ENCODE measurements at places on chromosomes 7 and 10.
A peak's percentile ranks its signal among the peaks of the same experiment; 100 is the strongest.

GRCh38 chr7:114930107-114930661, 8.3 kb downstream of the MDFIC start:
- DNase-seq: no peak

GRCh38 chr7:32104766-32105165, 34.6 kb upstream of the PDE1C start:
- no peak for DNase-seq

GRCh38 chr7:151727579-151728285, 149.2 kb downstream of the PRKAG2 start:
- DNase-seq: peak; percentile 24

DNA sequence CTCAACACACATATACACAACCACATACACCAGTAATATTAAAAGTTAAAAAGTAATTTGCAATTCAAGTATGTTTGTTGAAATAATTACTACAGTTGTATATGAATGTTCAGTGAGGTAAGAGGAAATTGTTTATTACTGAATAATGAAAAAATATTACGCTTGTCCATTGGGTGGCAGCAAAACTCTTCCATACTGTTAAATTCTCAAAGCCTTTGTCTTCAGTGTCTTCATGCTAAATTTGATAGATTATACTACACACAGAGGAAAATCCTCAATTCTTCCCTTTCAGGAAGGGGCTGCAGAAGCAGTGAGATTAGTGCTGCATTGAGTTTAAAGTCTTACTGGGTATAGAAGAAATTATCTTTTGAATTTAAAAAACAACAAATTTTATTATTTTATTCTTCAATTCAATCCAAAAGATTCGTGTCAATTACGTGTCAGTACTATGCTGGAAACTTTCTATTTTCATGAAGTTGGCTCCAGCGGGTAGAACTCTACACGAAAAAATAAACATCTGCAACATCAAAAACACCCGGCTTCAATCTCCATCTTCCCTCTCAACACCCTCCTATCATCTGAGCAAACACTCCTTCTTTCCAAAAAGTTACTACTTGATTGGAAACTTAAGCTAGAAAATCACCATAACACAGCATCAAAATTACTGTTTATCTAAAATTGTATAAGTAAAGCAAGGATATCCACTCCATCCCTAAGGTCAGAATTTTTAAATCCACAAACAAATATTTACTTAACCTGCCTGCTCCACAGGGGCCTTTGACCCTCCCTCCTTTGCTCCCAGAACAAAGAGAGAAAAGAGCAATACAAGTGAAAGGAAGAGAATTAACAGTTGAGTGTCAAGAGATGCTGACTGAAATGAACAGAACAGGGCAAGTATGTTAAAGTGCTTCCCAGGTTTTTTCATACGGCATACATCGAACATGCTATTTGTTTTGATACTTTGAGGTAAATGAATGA, 37.0 kb upstream of the TES start:
- DNase-seq: no peak

DNA sequence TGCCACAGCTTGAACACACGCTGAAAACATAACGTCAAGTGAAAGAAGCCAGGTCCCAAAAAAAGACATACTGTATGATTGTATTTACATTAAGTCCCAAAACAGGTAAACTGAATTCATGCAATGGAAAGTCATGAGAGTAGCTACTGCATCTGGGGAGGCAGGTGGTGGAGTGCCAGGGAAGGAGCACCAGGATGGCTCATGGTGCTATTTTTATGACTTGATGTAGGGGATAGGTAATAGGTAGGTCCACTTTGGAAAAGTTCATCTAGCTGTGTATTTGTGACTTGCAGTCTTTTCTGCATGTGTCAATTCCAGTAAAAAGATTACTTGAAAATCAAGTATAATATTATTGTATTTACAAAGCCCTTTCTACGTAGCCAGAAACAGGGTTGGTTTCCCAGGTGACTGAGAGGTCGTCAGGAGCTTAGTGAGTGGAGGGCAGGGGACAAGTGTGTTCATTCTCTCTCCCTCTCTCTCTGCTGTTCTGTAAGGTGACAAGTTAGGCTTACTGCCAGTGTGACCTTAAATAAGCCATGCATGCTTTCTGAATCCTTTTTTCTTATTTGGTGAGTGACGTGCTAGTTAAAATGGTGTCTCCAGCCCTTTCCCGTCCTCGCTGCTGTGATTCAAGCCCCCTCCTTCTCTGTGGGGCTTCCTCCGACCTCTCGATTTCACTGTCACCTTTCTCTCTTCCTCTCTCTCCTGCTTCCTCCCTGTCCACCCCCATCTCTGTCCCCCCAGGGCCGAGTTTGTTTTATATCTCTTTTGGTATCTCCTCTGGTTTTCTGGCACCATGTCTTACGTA, 9.4 kb upstream of the PRKCQ start:
- no peak for DNase-seq

DNA sequence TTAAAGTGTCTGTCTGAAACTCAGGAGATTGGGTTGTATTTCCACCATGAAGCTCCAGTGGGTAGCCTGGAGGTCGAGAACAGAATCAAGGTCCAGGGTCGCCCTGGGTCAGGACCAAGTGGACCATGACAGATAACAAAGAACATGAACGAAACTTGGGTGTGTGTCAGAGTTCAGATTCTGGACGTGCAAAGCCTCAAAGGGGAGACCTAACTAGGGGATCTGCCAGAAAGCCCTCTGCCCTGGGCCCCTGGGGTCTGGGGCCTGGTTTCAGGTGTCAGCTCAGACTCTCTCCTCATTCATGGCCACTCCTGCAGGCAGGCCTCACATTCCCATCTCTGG, 1.6 kb downstream of the RASSF4 start:
- no peak for DNase-seq

- DNase-seq: no peak
Observed at GRCh38 chr7:118755067-118755625, 530.6 kb downstream of the ANKRD7 start.

- DNase-seq: no peak
Observed at GRCh38 chr10:96285331-96285752, 14.0 kb upstream of the BLNK start.

DNA sequence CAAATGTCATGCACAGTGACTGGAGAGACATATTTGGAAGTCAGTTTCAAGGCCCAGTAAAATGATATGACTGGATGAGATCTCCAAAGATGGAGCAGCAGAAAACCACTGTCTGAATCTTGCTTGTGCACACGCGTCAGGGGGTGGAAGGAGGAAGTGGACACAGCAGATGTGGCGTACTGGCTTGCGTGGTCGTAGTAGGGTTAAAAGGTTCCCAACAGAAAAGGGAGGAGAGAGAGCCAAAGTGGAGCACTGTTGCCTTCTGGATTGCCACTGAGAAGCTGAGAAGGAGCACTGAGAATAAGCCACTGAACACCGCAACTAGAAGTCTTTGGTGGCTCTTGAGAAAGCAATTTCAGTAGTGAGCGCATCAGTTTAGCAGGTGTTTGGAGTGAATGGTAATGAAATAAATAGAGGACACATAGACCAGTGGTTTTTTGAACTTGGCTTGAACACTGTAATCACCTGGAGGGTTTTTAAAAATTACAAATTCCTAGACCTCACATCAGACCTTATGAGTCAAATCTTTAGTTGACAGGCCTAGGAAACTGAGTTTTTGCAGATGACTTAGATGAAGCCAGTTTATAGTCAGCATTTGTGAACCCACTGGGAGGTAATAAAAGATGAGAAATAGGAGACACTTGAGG, 227.3 kb downstream of the PTEN start:
- no peak for DNase-seq

GRCh38 chr10:58641708-58642107, 129.0 kb downstream of the BICC1 start:
- no peak for DNase-seq

- no peak for DNase-seq
Observed at GRCh38 chr10:91220954-91221675, 652 bp downstream of the PCGF5 start.

GRCh38 chr10:103986360-103986759, 19.4 kb downstream of the SLK start:
- no peak for DNase-seq

DNA sequence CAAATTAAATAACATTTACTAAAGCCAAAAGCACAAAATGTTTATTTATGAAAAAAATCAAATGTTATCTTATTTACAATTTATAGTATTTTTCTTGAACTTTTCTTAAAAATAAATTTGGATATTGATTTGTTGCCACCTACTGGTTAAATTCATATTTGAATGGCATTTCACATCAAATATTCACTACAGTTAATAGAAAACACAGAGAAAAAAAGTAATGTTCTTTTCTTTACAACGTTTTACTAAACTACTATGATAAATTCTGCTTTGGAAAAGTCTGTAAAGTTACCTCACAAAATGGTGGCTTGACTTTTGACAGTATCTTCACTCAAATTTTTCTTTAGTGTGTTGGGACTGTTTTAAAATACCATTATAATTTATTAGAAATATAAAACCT, 52.7 kb downstream of the SRPK2 start:
- DNase-seq: no peak

GRCh38 chr10:86003201-86003621, 363.4 kb downstream of the GRID1 start:
- no peak for DNase-seq

DNA sequence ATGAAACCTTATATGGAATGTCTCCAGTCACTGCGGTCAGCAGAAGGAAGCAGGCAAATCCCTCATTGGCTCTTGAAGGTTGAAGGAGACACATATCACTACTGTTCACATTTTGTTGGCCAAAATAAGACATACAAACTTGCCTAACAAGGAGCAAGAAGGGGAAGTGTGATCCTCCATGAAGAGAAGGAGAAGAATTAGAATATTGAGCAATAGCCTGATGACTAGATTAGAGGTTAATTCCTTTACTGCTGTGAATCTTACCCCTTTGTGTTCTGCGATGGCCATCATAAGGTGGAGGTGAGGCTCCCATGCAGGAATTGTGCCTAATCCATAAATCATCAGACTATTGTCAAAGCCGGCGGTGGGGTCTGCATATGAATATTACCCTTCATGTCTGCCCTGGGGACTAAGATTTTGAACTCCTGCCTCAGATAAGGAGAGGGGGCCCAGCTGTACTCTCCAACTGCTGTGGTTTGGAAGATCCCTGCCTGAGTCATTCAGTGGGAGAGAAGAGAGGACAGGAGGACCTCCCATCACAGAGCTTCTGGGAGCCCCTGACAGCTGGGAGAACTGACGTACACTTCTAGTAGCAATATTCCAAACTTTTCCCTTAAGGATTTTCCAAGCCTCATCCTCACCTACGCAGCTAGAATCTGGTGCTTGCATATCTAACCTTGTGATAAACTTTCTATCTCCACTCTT, 398.5 kb downstream of the REEP3 start:
- DNase-seq: no peak

GRCh38 chr7:128831178-128831993, 1.2 kb downstream of the FLNC start:
- no peak for DNase-seq

DNA sequence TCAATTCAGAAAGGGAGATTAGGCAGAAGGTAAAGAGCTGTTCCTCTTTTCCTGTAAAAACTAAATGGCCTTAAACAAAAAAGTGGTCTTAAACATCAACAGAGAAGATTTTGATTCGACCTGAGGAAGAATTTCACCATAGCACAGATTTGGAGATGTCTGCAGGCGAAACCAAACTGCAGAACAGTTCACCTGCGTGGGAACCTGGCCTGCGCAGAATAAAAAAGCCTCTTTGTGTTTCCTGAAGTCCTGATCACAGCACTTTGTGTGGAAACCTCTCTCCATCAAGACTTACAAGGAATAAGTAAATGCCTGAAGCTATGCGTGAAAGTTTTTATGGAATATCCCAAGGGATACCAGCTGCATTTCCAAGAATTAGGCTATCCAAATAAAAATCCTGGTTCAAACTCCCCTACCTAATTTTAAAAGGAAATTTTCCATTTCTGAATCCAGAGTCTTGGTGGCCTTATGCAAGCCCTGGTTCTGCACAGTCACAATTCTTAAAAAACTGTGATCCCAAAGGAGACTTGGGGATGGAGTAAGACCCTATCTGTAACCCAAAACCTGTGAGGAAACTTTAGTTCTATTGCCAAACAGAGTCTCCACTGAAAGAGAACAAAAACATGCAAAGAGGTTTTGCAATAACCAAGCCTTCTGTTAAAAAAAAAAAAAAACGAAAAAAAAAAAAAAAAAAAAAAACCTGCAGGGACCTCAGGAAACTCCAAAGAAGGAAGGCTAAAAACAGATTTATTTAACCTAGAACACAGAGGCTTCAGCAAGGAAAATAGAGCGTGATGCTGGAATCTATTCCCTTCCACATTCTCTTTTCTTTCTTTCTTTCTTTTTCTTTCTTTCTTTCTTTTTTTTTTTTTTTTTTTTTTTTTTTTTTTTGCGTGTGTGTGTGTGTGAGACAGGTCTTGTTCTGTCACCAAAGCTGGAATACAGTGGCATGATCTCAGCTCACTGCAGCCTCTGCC, 10.4 kb downstream of the CALML3 start:
- DNase-seq: no peak

- no peak for DNase-seq
Observed at GRCh38 chr7:100208911-100209408, 10.8 kb upstream of the PVRIG start.

GRCh38 chr10:98030991-98031431, 590 bp upstream of the CRTAC1 start:
- no peak for DNase-seq

DNA sequence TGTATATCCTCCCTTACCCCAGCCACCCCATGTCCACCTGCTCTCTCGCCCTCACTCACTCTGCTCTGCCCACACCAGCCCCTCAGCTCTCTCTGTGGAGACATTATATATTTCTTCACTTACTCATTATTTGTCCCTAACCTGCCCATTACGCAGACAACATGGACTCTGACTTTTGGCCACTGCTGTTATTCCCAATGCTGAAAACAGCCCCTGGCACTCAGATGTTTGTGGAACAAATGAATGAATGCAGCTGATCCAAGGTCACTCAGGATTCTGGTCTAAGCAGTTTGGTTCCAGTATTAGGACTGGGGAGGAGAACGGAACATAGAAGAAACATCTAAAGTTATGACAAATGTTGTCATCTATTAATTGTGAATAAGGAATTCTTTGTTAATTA, 26.7 kb downstream of the GNA12 start:
- DNase-seq: no peak

GRCh38 chr10:101940916-101941315, 97.3 kb upstream of the KCNIP2 start:
- DNase-seq: no peak

- DNase-seq: no peak
Observed at GRCh38 chr7:30531286-30531685, 26.7 kb upstream of the GGCT start.

GRCh38 chr7:81449105-81449504, 320.7 kb downstream of the HGF start:
- DNase-seq: no peak

GRCh38 chr10:62900829-62901571, 84.8 kb upstream of the EGR2 start:
- no peak for DNase-seq

DNA sequence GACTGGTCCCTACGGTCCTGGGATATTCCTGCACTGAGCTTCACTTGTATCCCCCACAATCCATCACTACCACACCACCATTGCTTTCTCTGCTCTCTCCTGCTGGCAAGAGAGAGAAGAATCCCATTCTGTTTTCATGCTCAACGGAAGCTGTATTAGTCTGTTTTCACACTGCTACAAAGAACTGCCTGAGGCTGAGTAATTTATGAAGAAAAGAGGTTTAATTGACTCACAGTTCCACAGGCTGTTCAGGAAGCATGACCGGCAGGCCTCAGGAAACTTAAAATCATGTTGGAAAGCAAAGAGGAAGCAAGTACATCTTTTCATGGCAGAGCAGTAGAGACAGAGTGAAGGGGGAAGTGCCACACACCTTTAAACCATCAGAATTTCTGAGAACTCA, 260.4 kb upstream of the LYZL1 start:
- DNase-seq: no peak
